Activated CD8-positive, alpha-beta memory T cell treated with anti-CD3 and anti-CD28 coated beads for 1 hour (primary cell): ENCODE measurements at places on chromosomes 5 and 9.

GRCh38 chr9:12060811-12061210 lies 632.4 kb upstream of the TYRP1 start:
- no peak for DNase-seq

GRCh38 chr9:99070681-99071080 lies 34.2 kb upstream of the TGFBR1 start:
- DNase-seq, result no peak

GRCh38 chr9:98502311-98502975 lies 206.3 kb downstream of the GABBR2 start:
- DNase-seq, result no peak

DNA sequence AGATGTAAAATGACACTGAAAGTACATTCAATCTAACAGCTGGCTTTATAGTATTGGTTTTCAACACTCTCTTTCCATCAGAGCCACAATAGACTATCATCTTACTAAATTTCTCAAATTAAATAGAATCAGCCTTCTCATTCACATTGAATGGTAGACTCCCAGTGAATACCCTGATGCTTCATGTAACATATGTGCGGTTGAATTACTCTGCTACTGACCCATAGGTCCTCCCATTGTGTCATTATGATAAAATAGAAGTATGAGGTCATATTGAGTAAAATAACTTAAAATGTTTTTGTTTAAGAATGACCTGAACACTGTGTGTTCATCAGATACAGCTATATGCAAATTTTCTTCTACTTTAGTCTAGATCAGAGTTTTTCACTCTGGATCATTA lies 75.9 kb upstream of the ADAMTSL1 start:
- DNase-seq, result no peak

DNA sequence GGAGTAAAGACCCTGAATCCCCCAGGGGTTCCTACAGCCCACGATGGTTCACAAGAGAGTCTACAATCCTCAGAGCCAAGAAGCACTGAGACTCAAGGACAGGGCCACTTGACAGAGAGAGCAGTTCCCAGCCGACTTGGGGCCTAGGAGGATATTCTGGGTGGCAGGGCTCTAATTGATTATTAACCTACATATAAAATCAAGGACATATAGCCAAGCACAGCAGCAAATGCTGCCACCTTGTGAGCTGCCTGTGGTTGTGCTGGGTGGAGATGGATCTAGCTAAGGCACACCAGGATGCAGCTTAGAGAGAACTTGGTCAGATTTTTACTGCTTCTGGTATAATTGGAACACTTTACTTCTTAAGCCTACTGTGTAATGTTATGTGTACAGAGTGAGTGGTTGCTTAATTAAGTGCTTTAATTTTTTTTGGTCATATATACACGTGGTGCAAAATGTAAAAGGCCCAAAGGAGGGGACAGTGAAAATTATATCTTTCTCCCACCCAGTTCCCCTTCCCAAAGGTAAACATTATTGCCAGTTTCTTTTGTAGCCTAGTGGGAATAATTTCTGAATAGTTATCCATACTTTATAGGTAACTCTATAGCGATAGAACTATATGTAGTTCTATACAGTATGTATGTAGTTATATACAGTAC lies 78.8 kb downstream of the F2RL2 start:
- DNase-seq, result peak; percentile 28

GRCh38 chr5:71693828-71694427 lies 25.1 kb upstream of the CARTPT start:
- no peak for DNase-seq

DNA sequence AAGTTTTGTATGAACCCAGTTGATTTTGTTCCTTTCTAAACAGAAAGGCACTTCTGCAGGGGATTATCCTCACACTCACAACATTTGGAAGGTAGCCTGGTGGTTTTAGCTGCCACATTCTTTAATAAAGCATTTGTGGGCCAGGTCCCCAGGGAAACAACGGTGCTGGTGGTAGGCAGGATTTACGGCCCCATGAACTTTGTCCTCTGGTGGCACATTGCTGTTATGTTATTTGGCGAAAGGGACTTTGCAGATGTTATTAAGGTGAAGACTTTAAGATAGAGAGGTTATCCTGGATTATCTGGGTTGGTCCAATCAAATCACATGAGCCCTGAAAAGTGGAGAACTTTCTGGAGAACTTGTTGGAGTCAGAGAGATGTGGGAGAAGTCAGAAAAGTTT lies 86.3 kb upstream of the C9orf72 start:
- no peak for DNase-seq

DNA sequence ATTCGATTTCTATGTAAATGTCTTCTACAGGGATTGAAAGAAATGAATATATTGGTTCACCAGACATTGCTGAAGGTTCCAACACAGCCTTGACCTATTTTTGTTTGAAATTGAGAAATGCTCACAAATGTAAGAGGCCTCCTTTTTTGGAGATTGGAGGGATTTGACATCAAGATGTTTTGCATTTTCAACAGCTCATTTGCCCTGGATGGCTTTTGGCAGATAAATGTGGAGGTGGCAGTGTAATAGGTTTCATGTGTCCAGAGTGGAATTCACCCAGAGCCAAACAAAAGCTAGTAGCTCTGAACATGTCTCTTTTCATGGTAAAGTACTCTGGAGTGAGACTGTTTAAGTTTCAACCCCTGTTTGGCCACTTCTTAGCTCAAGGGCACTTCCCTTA lies 77.3 kb downstream of the PALM2AKAP2 start:
- no peak for DNase-seq

GRCh38 chr5:170046241-170046640 lies 59.5 kb upstream of the FOXI1 start:
- DNase-seq, result no peak

DNA sequence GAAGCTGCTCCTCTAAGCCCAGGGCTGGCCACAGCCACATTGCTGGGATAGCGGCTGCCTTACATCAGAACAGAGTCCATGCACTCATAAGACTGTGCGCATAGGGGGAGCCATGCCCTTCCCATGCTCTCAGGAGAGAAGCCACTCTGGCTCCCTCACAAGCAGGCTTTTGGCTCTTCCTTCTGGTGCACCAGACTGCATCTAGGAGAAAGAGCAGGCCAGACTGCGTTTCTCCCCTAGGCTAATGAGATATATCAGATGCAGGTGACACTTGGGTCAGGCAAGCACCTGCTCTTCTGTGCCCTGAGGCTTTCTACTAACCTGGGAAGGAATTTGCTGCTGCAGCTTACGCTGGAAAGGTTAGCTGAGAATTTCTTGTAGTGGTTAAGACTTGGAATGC lies 43.2 kb upstream of the BRINP1 start:
- DNase-seq, result no peak

- DNase-seq, result no peak
These were observed 38.7 kb downstream of the BASP1 start for GRCh38 chr5:17256171-17256570.

DNA sequence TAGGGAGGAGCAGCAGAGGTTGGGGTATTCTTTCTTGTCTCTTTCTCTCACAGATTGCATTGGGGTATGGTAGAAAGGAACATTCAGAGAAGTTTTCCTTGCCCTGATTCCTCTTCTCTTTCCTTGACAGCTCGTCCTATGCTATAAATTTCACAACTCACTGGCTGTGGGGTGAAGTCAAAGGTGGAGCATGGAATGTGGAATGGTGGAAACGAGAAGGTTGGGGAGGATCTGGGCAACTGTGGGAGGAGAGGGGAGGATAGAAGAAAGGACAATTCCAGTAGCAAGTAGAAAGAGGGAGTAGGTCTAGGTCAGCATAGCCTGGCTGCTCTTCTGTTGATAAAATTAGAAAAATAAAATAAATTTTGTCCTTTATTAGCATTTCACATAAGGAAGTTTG lies 39.0 kb upstream of the POC5 start:
- DNase-seq, result no peak

DNA sequence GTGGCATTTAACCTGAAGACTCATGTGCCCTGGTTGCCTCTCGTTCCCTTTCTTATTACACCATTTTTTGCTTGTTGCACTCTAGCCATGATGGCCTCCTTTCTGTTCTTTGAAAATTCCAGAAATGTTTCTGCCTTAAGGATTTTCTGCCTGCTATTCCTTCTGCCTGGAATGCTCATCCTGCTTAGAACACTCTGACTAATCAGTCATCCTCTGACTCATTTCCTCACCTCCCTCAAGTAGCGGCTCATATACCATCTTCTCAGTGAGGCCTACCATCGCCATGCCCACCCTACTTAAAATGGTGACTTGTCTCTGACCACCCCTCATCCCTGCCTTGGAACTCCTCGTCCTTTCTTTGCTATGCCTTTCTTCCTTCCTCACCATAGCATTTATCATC lies 68.8 kb downstream of the KIF4B start:
- DNase-seq, result no peak

- DNase-seq, result no peak
These were observed 26.6 kb downstream of the IRX2 start for GRCh38 chr5:2724831-2725230.

- no peak for DNase-seq
These were observed 456.0 kb upstream of the MEF2C start for GRCh38 chr5:89338935-89339334.

DNA sequence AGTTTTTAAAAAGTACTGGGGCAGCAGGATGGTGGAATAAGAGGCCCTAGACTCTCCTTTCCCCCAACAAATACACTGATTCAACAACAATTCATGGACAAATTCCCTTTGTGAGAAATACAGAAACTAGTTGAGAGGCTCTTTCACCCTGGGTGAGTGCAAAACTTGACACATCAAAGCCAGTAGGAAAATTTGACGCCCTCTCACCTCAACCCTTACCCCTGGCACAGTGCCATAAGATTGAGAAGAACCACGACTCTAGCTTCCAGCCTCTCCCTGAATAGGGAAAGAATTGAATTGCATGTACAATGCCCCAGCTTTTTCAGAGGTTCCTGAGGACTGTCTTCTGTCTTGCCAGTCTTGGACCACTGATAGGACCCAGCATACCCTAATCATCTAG lies 12.3 kb downstream of the KIF4B start:
- no peak for DNase-seq

- DNase-seq, result no peak
These were observed 28.9 kb downstream of the NLN start for GRCh38 chr5:65750938-65751337.
